ENCODE measurements at places on chromosomes 7 and 10.

- DNase-seq: peak; percentile 44
Measured at GRCh38 chr10:48468866-48469511, 135.9 kb downstream of the ARHGAP22 start.

DNA sequence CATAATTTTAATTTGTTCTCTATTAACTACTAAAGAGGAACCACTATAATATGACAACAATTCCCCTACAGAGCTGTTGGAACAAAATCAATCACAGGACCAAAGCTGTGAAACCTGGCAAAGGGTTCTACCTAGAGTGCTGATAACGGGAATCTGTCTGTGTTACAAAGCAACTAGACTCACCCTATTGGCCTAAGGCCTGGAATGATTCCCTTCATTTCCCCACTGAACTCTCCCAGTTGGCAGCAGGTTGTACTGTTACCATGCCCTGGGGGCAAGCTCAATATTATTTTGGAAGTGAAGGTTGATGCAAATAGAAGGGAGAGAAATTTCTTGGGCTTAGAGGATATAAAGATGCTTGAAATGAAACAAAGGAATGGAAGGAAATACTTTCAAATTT, 81.8 kb downstream of the SEMA3A start:
- no peak for DNase-seq

- no peak for DNase-seq
Measured at GRCh38 chr10:34010891-34011290, 676.4 kb upstream of the NRP1 start.

DNA sequence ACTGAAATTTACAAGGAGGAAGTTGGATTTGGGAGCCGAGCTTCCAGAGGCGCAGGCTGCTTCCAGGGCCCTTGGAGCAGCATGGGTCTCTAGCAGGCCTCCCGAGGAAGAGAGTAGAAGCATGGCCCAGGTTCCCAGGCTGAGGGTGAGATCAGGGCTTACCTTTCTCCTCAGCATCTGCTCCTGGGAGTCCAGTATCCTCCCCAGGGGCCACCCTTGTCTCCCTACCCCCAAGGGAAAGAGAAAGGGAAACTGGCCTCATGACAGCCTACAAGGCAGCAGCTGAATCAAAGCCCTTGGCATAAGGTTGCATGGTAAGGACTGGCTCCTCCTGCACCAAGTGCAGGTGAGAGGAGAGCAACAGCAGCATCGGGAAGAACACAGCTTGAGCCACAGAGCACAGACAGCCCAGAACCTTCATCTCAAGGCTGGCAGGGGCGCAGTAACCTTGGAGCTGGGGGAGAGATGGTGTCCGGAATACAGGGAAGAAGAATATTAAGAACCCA, 114.5 kb downstream of the MARCHF5 start:
- DNase-seq: no peak

GRCh38 chr7:95322854-95323253, 1.5 kb downstream of the PON1 start:
- no peak for DNase-seq

DNA sequence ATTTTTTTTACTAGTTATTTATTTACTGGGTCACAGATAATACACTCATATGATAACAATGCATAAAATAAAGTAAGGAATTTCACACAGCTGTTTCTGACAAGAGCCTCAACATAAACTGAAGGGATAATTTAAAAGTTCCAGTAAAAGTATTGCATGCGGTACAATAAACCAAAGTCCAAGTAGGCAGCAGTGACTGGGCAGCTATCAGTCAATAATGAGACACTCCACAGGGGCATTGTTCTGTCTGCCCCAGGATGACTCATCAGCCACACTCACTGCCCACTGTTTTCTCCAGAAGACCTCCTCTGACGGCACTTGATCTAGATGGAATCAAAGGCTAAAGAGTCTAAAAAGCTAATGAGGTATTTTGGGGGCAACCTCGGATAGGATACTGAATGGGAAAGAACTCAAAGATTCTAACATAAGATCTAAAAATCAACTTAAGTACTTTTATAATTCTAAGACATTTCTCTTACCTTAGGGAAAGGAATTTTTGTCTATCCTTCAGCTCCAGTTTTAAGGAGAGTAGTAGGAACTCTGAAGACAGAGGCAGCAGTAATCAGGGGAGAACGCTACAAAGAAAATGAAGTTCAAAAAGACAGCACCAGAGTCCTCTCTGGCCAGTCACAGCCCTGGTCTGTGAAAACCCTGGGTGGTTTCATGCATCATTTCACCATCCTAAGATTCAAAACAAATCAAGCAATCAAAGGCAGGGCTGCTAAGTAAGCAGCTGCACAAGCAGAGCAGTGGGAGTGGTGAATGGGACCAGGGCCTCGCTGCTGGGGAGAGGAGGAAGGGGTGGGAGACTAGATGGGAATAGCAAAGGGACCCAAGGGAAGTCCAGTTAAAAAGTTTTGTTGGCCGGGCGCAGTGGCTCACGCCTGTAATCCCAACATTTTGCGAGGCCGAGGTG, 175.1 kb downstream of the AVL9 start:
- DNase-seq: no peak

GRCh38 chr7:132234711-132235110, 341.6 kb downstream of the PLXNA4 start:
- no peak for DNase-seq

- DNase-seq: peak; percentile 30
Measured at GRCh38 chr7:76409537-76409936, at the start of gene SSC4D. TSS of gene SSC4D (minus strand) at chr7:76409697. CDS start at chr7:76404439, 5,258 bp downstream.

Data from pancreas (tissue), 10 donors.